Stimulated activated CD4-positive, alpha-beta T cell treated with anti-CD3 and anti-CD28 coated beads, Interleukin-1b, Interleukin-23, amount 100 ng/mL, for 1 hour (primary cell): ENCODE measurements at places on chromosomes 6 and 20.

DNA sequence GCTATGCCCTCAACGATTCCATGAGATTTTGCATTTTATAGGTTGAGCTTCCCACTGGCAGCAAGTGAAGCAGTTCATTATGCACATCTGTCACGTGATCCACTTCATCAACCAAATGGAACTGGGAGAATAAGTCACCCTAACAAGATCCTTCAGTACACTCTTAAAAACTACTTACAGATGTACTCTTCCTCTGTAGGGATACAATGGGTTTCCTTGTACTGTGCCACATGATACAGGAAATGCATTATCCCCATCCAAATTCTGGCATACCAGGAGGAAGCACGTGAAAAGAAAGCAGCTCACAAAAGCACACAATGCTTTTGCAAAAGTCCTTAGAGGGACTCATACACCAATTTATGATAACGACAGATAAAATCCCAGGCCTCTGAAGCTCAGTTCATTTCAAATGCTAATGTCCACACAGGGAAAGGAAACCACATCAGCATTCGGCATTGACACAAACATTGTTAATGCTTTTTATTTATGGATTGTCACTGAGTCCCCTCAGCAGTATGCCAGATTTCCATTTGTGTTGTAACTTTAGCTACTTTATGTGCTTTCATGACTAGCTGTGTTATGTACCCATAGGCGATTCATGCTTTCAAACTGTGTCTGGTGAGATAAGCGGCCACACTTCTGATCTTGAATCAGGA is 58.1 kb upstream of the REV3L start:
- DNase-seq, result no peak

- DNase-seq, result no peak
Measured at GRCh38 chr6:136921381-136921935, 643 bp upstream of the SLC35D3 start.

GRCh38 chr6:149884215-149884614 is 13.7 kb downstream of the RAET1E start:
- no peak for DNase-seq

DNA sequence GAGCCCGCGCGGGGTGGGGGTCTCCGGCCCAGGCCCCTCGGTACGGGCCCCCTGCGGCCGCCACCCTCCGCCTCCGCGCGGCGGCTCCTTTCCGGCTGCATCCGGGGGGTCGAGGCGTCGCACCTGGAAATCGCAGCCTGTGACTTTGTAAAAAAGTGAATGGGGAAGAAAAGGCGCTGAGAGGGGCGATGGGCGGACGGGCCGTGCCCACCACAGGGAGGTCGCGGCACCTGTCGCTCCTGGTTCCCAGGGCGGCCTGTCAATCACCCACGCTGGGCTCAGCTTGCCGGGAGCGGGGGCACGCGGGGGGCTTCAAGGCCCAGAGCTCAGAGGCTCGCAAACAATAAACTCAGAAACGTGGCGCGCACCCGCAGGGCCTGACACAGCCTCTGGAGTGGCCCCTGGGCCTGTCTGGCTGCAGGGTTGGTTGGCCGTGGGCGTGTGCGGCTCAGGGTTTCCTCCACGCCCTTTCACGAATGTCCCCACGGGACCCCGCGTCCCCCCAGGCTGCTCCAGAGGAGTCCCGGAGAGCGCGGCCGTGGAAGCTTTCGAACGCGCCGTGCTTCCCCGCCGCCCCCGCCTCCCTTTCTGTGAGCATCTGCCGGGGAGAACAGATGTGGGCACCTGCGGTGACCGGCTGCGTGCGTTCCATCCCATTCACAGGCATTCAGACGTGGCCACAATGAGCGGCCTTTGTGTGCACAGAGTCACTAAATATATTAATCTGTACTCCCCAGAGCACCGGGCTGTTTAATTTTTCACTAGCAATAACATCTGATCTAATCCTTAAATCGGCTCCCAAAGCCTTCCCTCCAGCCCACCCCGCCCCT is 6.1 kb upstream of the DLL1 start:
- no peak for DNase-seq

DNA sequence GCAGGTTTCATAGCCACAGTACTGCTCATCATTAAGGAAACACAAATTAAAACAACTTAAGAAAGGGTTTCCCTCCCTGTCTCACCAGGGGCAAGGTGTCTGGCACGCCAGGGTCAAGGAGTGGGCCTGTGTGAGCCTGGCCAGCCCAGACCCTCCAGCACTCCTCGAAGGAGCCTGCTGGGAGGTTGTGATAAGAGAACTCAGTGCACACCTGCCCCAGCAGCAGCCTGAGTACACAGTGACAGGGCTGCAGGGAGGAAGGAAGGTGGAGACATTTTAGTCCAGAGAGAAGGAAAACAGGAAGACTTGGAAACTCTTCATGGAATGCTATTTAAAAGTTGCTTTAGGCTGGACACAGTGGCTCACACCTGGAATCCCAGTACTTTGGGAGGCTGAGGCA is 14.1 kb downstream of the NINL start:
- no peak for DNase-seq

- DNase-seq, result no peak
Measured at GRCh38 chr6:36219081-36219480, 22.5 kb downstream of the BRPF3 start.
